ENCODE measurements at places on chromosomes 4 and X. TPM values are rescaled to one million over a fixed set of nuclear protein-coding genes. Genes with fewer than 3 reads are reported as not detected.

GRCh38 chr4:41719417-41719816 lies 29.1 kb downstream of the PHOX2B start:
- peaks cover 2% of the 10 kb centered on the region for H3K27me3 ChIP-seq
- H3K4me1 ChIP-seq, result no peaks in the 10 kb centered on the region
- no peak overlapping the region for H3K4me3 ChIP-seq
- DNase-seq, result no peak
- H3K36me3 ChIP-seq, result no peaks in the 10 kb centered on the region

The TLR2 gene
- total RNA-seq, result 0.97 TPM

- no peak for DNase-seq
- H3K27me3 ChIP-seq, result no peaks in the 10 kb centered on the region
- peaks cover 16% of the 10 kb centered on the region for H3K36me3 ChIP-seq
Observed at GRCh38 chr4:47462799-47463234, 685 bp downstream of the COMMD8 start.

DNA sequence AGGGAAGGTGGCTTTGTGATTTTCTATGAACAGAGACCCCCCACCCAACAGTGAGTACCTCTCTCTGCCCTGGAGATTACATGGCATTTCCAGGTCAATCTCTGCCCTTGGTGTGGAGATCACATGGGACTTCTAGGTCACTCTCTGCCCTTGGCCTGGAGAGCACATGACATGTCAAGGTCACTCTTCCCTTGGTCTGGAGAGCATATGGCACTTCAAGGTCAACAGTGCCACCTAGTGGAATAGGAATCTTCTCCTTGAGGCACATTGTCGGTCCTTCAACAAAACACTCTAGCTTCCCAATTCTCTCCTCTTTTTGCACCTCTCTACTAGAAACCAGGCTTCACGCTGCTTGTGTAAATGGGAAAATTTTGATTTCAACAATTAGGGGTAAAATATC lies 66.2 kb upstream of the TACR3 start:
- no peak for DNase-seq
- H3K27ac ChIP-seq, result no peak overlapping the region
- no peaks in the 10 kb centered on the region for H3K4me1 ChIP-seq
- H3K27me3 ChIP-seq, result no peaks in the 10 kb centered on the region
- no peak overlapping the region for H3K4me3 ChIP-seq

DNA sequence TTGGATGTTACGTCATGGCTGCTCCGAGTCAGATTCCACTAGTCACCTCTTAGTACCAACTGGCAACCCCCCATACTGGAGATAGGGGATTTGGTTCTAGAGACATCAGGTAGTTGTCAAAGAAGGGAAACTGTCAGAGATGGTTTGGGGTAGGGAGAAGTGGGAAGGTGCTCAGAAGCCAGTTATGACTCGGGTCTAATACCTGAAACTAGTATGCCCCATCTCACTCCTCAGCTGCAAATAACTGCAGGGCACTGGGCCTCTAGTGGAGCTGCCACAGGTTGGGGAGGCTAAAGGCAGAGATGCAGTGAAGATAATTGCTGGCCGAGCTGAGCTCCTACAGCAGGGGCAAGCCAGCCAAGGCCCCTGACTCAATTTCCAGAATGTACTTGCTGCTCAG lies 30.0 kb downstream of the OTUD6A start:
- no peaks in the 10 kb centered on the region for H3K36me3 ChIP-seq
- no peak overlapping the region for H3K27ac ChIP-seq
- DNase-seq, result no peak
- no peaks in the 10 kb centered on the region for H3K27me3 ChIP-seq

DNA sequence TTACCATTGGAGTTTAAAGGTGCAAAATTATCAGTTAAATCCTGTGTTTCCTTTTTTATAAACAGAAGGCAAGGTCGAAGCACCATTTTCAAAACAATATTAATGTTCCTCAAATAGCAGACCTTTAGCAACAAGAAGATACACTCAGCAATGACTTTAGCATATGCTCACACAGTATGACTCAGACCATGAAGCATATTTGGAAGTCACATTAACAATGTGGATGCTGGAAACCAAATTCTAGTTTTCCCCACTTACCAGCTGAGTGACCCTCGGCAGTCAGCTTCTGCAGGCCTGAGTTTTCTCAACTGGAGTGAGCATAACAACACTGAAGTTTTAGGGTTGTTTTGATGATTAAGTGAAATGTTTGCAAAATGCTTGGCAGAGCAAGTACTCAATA lies 130.5 kb downstream of the ANK2 start:
- H3K4me3 ChIP-seq, result no peak overlapping the region
- no peaks in the 10 kb centered on the region for H3K4me1 ChIP-seq
- no peaks in the 10 kb centered on the region for H3K36me3 ChIP-seq
- no peak overlapping the region for H3K27ac ChIP-seq
- H3K27me3 ChIP-seq, result no peaks in the 10 kb centered on the region
- DNase-seq, result no peak

GRCh38 chr4:105181259-105181658 lies 34.6 kb downstream of the TET2 start:
- H3K27ac ChIP-seq, result no peak overlapping the region
- H3K4me1 ChIP-seq, result peaks cover 12% of the 10 kb centered on the region
- H3K36me3 ChIP-seq, result peaks cover 25% of the 10 kb centered on the region
- no peaks in the 10 kb centered on the region for H3K27me3 ChIP-seq
- DNase-seq, result no peak

DNA sequence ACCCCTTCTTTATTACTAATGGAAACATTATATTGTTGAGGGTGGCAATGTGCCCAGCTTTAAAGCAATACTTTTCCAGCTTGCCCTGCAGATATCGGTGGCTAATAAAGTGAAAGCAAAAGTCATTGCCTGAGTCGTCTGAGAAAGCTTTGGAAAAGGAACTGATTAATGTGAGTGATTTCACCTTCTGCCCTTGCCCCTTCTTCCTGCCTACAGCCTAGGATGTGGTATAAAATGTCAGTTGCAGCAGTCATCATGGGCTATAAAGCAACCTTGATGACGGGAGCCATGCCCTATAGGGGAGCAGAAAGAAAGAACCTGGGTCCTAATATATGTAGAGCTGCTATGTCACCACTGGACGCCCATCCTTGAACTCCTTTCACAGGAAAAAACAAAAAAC lies 132.4 kb upstream of the USP9X start:
- H3K27me3 ChIP-seq, result no peaks in the 10 kb centered on the region
- peak overlapping the region; percentile 85 for H3K27ac ChIP-seq
- DNase-seq, result peak; percentile 35
- peak overlapping the region; percentile 53 for H3K4me3 ChIP-seq
- H3K36me3 ChIP-seq, result peaks cover 4% of the 10 kb centered on the region

The RBM46 gene
- not detected for total RNA-seq

DNA sequence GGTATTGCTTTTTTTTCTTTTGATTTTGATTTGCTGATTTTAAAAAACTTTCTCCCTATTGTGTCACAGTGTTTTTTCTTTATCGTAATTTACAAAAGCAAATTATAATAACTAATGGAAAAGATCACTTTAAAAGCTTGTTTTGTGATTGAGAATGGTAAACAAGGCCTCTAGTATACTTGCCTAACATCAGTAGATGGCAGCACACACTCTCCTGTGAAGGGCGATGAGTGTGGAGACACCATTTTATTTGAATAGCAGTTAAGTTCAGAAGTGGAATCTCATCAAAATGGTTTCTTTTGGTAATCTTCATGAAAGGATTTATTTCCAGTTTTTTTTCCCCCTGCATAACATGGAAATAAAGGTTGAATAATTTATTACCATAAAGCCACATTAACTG lies 72.3 kb downstream of the PAK3 start:
- no peaks in the 10 kb centered on the region for H3K36me3 ChIP-seq
- no peak for DNase-seq
- no peak overlapping the region for H3K4me3 ChIP-seq

The MAGEA12 gene
- total RNA-seq, result not detected

- DNase-seq, result peak; percentile 59
- no peaks in the 10 kb centered on the region for H3K27me3 ChIP-seq
Observed at GRCh38 chrX:23952984-23953907, 45.4 kb downstream of the CXorf58 start.

DNA sequence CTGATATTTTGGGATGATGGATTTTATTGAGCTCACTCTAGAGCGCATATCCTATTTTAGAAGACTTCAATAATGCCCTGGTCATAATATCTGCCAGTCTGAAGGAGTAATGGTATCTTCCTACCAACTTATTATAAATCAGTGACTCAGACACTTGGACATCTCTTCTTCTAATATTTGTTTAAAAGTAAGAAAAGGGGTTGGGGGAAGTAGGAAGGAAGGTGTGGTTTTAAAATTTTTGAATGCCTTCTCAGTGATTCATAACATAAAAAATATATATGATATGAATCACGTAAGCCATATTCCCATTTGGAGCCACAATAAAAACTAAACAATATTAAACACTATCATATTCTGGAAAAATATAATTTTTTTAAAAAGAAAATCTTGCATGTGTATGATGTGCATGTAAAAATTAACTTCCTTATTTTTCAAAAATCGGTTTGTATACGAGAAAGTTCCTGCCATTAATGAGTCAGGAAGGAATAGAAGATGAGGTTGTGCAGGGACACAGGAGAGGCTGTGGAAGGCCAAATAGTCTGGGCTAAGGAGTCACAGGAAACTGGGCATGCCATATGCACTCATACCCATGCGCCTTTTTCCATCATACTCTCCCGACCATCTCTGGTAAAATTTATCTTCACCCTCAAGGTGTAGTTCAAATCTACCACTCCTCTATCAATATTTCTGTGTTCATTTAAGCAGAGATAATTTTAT lies 286.5 kb downstream of the EPHA5 start:
- no peak overlapping the region for H3K4me3 ChIP-seq
- no peak overlapping the region for H3K27ac ChIP-seq
- DNase-seq, result no peak
- no peaks in the 10 kb centered on the region for H3K36me3 ChIP-seq

- H3K27ac ChIP-seq, result no peak overlapping the region
- no peak for DNase-seq
- H3K4me3 ChIP-seq, result no peak overlapping the region
- H3K4me1 ChIP-seq, result no peaks in the 10 kb centered on the region
- H3K27me3 ChIP-seq, result no peaks in the 10 kb centered on the region
- no peaks in the 10 kb centered on the region for H3K36me3 ChIP-seq
Observed at GRCh38 chrX:29040160-29040559, 452.9 kb downstream of the IL1RAPL1 start.

The HMGB2 gene
- total RNA-seq, result 975 TPM

DNA sequence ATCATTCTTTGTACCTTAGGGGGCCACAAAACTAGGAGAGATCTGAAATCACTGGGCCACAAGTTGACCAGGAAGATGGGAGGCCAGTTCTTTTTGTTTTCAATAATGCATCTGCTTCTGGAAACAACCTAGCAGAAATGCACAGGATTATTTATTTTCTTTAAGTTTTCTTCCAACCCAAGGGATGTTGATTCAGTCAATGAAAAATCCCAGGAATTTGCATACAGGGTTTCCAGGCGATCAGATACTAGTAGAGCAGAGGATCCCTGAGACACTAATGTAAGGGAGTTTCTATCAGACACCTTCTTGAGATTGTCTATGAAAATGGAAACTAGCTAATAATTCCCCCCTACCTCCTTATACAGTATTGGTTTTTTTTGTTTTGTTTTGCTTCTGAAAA lies 7.4 kb downstream of the ATOH1 start:
- H3K27me3 ChIP-seq, result peaks cover 42% of the 10 kb centered on the region
- H3K27ac ChIP-seq, result no peak overlapping the region
- DNase-seq, result no peak
- H3K4me1 ChIP-seq, result no peaks in the 10 kb centered on the region
- no peaks in the 10 kb centered on the region for H3K36me3 ChIP-seq

The BGN gene
- not detected for total RNA-seq

Data from activated CD4-positive, alpha-beta T cell treated with anti-CD3 and anti-CD28 coated beads, Interleukin-2, amount 10 ng/mL, durations not matched to agents 7 days and 5 days (primary cell).